Suprapubic skin (tissue), 4 donors: ENCODE measurements at places on chromosomes 3 and 15. TPM values are rescaled to one million over a fixed set of nuclear protein-coding genes. Genes with fewer than 3 reads are reported as not detected.
A peak's percentile ranks its signal among the peaks of the same experiment; 100 is the strongest.

The SLCO2A1 gene
- total RNA-seq, result 25.7 TPM

The CHRNA7 gene
- total RNA-seq, result 1.6 TPM

The EFL1 gene
- 25.3 TPM for total RNA-seq

The BHLHE40 gene
- 93.6 TPM for total RNA-seq

The CADM2 gene
- 2.8 TPM for total RNA-seq

The C3orf20 gene
- not detected for total RNA-seq

The SPATA12 gene
- not detected for total RNA-seq

The MED12L gene
- 0.15 TPM for total RNA-seq

The TBC1D21 gene
- not detected for total RNA-seq

GRCh38 chr15:83612898-83613635, 40.9 kb upstream of the ADAMTSL3 start:
- H3K36me3 ChIP-seq, result no peaks in the 10 kb centered on the region
- no peaks in the 10 kb centered on the region for H3K4me1 ChIP-seq
- no peak for DNase-seq
- no peak overlapping the region for H3K27ac ChIP-seq

DNA sequence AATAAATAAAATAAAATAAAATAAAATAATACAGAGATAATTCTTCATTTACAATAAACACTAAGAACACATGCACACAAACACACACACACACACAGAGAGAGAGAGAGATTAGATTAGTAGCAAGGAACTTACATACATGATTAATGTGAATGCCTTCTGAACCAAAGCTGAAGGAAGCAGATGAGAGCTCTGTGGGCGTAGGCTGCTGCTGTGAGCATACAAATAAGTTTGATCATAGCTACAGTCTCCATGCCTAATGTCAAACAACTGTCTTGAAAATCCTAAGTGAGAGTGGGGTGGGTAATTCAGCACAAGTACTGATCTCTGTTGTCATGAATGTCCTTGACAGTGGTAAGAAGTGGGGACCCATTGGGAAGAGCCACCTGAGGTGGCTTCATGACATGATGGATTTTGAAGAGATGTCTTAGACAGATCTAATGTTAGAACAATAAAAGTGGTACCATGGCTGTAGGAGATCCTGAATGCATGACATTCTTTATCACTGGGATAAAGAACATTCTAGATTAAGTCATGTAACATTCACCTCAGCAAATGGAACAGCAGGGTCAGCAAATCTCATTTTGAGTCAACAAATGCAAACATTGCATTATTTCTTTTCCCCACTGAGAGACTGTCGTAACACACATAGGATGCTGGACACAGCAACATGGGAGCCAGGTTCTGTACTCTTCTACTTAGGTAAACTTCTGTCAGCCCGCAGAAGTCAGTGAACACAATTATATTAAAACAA, 46.2 kb downstream of the CHL1 start:
- no peak overlapping the region for H3K27ac ChIP-seq
- no peak overlapping the region for H3K4me3 ChIP-seq
- H3K36me3 ChIP-seq, result no peaks in the 10 kb centered on the region
- peaks cover 2% of the 10 kb centered on the region for H3K4me1 ChIP-seq
- no peaks in the 10 kb centered on the region for H3K27me3 ChIP-seq

GRCh38 chr3:30503446-30503845, 103.0 kb upstream of the TGFBR2 start:
- DNase-seq, result no peak
- no peaks in the 10 kb centered on the region for H3K36me3 ChIP-seq
- no peaks in the 10 kb centered on the region for H3K27me3 ChIP-seq
- no peak overlapping the region for H3K27ac ChIP-seq
- H3K4me1 ChIP-seq, result peaks cover 5% of the 10 kb centered on the region

DNA sequence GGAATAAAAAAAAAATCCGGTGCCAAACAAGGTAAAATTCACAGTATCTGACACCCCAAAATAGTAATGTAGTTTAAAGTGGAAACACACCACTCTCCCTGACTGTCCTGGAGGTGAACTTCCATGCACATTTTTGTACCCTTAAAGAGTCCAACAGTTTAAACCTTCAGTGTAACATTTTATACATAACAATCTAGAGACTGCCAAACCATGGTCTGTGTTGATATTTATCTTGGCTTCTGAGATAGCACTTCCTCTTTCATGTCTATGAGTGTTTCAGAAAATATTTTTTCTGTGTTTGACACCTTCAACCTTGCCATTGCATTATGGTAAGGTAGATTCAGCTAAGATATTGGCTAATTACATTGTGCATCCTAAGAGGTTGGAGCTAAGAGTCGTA, 13.9 kb downstream of the TMEM45A start:
- H3K27ac ChIP-seq, result no peak overlapping the region
- H3K4me1 ChIP-seq, result no peaks in the 10 kb centered on the region
- H3K36me3 ChIP-seq, result no peaks in the 10 kb centered on the region
- DNase-seq, result no peak

DNA sequence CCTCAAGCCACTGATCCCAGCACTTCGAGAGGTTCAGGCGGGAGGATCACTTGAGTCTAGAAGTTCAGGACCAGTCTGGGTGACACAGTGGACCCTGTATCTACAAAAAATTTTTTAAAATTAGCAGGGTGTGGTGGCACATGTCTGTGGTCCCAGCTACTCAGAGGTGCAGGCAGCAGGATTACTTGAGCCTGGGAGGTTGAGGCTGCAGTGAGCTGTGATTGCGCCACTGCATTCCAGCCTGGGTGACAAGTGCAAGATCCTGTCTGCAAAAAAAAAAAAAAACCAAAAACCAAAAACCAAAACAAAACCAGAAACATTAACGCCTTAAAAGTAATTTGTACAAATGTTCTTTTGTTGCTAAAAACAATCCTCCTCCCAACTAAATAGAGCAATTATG, 27.9 kb upstream of the SLC12A8 start:
- H3K27me3 ChIP-seq, result no peaks in the 10 kb centered on the region
- no peak overlapping the region for H3K4me3 ChIP-seq
- H3K4me1 ChIP-seq, result no peaks in the 10 kb centered on the region
- H3K27ac ChIP-seq, result no peak overlapping the region

GRCh38 chr3:43873723-43874122, 183.0 kb downstream of the ABHD5 start:
- no peak overlapping the region for H3K27ac ChIP-seq
- no peaks in the 10 kb centered on the region for H3K36me3 ChIP-seq
- no peak for DNase-seq
- no peak overlapping the region for H3K4me3 ChIP-seq

DNA sequence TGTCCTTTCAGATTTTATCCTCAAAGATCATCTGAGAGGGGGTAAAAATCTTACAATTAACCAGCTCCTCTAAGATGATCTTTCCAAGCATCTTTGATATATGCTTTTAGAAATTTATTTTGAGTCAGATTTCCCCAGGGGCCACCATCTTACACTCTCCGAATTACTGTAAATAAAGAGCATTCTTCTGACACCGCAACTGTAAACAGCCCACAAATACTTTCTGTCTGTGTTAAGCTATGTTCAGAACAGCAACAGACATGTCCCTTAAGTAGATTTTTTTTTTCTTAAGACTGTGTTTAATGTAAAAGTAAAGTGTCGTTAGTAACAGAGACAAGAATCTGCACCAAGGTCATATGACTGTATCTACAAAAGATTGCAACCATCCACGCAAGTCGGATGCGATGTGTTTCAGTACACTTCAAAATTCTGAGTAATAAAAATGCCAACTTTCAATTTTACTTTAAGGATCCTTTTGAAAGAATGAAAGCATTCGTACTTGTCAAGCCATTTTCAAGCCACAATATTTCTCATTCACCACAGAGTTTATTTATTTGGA, 159.0 kb upstream of the KCNH8 start:
- DNase-seq, result no peak
- H3K27me3 ChIP-seq, result no peaks in the 10 kb centered on the region
- H3K27ac ChIP-seq, result no peak overlapping the region
- peaks cover 9% of the 10 kb centered on the region for H3K4me1 ChIP-seq

DNA sequence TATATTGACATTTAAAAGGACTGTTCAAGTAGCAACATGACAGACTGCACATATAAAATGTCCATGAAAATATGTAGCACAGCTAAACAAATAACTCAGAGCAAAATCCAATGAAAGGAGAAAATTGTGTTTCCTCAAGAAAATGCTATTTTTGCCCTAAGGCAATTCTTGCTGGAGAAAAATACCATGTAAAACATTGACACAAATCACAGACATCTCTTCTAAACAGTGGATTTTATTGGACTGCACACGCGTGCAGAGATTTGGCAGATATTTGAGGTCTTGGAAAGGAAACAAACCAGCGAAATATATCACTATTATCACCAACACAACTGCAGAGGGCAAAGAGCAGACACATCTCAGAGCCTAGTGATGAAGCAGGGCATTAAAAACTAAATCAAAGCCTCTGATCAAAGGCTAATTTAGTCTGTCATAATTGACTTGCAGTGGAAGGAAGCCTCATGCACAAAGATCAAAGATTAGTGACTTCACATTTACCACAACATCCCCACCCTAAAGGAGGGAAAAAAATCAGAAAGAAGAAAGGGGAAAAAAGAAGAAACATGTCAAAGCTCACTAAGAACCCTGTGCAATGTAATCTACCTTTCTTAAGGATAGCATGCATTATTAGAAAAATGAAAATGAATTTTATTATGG, 52.4 kb downstream of the CHL1 start:
- H3K4me1 ChIP-seq, result peaks cover 3% of the 10 kb centered on the region
- no peak overlapping the region for H3K4me3 ChIP-seq
- no peaks in the 10 kb centered on the region for H3K27me3 ChIP-seq

DNA sequence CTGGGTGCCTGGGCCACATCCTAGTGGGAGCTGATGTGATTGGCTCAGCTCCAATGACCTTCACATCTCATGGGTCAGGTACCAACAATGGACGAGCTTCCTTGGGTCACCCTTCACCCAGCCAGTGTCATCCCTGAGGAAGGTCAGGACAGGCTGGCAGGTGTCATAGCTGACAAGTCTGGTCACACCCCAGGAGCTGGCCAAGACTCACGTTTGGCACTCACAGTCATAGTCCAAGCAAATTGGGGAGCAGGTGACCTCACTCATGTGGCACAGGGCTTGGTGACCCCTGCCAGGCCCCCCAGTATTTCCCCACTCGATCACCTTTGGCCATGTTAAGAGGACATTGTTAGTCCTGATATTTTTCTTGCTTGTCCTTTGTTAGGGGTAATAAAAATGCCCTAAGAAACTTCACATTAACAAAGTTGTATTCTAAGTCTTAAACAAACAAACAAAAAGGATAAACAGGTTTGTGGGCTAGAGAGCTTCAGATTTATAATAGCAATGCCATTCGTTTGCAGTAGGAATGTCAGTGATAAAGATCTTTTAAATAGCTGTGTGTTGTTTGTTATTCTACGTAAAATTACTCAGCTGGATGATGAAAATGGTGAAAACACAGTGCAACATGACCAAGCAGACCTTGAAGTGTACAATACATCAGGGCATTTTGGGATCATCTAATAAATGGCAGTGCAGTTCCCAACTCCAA, 79.5 kb upstream of the POMGNT2 start:
- H3K27ac ChIP-seq, result no peak overlapping the region
- no peak for DNase-seq
- no peaks in the 10 kb centered on the region for H3K36me3 ChIP-seq
- H3K27me3 ChIP-seq, result no peaks in the 10 kb centered on the region
- no peak overlapping the region for H3K4me3 ChIP-seq

- H3K27ac ChIP-seq, result no peak overlapping the region
- no peaks in the 10 kb centered on the region for H3K4me1 ChIP-seq
- DNase-seq, result no peak
- H3K36me3 ChIP-seq, result no peaks in the 10 kb centered on the region
These were observed 1110.3 kb downstream of the NAALADL2 start for GRCh38 chr3:175969456-175969855.

GRCh38 chr3:46406443-46406787, 451 bp downstream of the CCR5AS start:
- peaks cover 13% of the 10 kb centered on the region for H3K4me1 ChIP-seq
- H3K27ac ChIP-seq, result peak overlapping the region; percentile 76
- DNase-seq, result peak; percentile 72
- H3K27me3 ChIP-seq, result no peaks in the 10 kb centered on the region
- no peaks in the 10 kb centered on the region for H3K36me3 ChIP-seq

DNA sequence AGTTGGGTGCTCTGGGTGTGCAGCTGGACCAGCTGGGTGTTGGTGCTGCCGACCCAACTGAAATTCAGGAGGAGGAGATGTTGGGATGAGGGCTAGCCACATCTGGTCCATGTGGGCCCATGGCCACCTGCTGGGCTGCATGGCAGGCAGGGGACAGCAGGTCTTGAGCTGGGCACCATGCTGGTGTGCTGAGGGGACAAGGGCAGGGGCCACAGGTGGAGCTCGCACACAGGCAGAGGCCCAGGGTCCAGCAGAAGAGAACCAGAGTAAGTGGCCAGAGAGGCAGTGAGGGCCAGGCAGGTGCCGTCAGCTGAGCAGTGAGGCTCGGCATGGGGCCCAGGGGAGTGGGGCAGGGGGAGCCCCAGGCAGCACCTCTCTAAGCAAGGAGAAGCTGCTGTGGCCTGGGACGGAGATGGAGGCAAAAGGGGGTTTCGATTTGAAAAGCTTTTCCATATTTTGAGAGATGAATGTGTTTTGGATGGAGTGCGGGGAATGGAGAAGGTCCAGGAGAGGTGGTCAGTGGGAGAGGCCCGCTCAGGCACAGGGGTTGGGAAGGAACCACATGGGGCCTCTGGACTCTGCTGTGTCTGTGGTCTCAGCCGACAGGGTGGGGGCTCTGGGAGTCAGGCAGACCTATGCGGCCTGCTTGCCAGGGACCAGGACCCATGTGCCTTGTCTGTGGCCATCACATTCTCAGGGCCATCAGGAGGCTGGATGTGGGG, 30.5 kb upstream of the PLXNA1 start:
- no peaks in the 10 kb centered on the region for H3K27me3 ChIP-seq
- DNase-seq, result peak; percentile 44
- peaks cover 27% of the 10 kb centered on the region for H3K4me1 ChIP-seq
- H3K36me3 ChIP-seq, result no peaks in the 10 kb centered on the region
- no peak overlapping the region for H3K4me3 ChIP-seq

GRCh38 chr15:85757939-85758654, 36.6 kb downstream of the KLHL25 start:
- DNase-seq, result peak; percentile 47
- no peak overlapping the region for H3K4me3 ChIP-seq
- H3K4me1 ChIP-seq, result peaks cover 28% of the 10 kb centered on the region
- H3K36me3 ChIP-seq, result peaks cover 18% of the 10 kb centered on the region
- H3K27ac ChIP-seq, result no peak overlapping the region

DNA sequence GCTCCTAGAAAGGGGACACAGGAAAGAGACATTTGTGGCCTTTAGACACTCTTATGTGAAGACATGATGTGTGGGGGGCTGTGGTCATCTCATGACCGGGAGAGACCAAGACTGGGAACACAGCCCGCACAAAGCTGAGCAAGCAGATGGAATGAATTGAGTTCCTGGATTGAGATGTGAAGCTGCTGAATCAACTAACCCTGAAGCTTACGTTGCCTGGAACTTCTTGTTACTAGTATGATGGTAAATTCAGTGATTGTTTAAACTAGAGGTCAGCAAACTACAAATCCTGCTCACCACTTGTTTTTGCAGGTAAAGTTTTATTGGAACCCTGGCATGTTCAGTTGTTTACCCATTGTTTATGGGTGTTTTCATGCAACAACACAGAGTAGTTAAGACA, 83.4 kb upstream of the BHLHE40 start:
- H3K4me3 ChIP-seq, result no peak overlapping the region
- no peaks in the 10 kb centered on the region for H3K36me3 ChIP-seq
- no peak overlapping the region for H3K27ac ChIP-seq
- no peaks in the 10 kb centered on the region for H3K27me3 ChIP-seq
